ENCODE measurements at places on chromosomes 11 and 22.
A peak's percentile ranks its signal among the peaks of the same experiment; 100 is the strongest.

DNA sequence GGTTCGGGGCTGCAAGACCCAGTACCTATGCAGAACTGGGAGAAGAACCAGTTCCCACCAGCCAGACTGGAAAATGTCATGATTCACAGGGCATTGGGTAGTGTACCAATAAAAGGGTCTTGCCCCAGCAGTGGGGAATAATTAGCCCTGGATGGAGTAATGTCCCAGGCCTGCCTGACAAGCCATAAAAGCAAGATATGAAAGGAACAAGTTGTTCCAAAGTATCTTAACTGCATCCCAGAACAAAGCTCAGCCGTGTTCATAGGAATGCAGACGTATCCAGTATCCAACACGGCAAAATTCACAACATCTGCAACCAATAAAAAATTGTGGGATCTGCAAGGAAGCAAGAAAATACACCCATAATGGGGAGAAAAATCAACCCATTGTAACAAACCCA, 47.9 kb downstream of the ASCL2 start:
- no peak for DNase-seq

GRCh38 chr11:67468456-67468758, 644 bp downstream of the TMEM134 start:
- no peak for DNase-seq

DNA sequence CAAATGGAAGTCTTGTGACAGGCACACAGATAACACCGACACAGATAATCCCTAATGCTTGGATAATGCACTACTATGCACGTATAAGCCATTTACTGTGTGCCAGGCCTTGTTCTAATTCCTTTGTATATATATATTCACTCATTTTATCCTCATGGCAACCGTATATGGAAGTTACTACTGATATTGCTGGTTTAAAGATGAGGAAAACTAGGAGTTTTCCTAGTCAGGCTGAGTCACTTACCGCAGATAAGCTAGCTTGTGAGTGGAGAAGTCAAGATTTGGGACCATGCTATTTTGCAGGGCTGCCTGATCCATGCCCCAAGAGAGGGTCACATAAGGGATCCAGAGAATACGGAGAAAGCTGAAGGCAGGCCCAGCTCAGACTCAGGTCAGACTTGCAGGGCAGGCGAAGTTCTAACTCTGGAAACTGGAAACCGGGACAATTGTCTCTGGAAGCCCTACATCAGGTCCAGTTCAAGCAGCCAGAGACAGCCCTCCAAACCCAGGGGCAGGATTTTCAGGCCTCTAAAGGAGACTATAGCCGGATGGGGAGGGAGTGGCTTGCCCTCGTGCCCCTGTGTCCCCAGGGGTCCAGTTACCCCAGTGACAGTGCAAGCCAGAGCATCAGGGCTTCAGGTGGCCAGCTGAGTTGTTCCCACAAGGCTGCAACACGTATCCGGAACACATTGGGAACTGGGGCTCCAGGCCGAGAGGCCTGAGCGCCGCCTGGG, 534.8 kb downstream of the INSC start:
- DNase-seq = no peak

GRCh38 chr11:120521176-120521575, 9.6 kb downstream of the GRIK4 start:
- DNase-seq = no peak

DNA sequence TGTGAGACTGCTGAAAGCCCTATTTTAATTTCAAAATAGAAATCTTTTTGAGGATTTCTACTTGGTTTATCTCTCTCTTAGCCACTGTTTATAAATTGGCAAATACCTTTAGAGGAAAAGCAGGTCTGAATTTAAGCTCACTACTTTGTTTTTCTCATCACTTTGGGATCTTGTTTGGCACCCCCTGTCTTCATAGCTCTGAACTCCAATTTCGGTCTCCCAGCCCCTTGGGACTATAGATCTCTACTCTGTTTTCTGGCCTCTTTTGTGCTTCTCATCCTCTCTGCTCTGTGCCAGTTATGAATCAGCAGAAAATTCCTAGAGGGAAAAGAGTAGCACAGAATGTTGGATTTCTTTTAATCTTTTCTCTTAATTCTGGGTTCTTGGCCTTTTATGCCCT, 118.3 kb downstream of the CYP2R1 start:
- no peak for DNase-seq

GRCh38 chr11:95708681-95709080, 80.9 kb downstream of the FAM76B start:
- no peak for DNase-seq

DNA sequence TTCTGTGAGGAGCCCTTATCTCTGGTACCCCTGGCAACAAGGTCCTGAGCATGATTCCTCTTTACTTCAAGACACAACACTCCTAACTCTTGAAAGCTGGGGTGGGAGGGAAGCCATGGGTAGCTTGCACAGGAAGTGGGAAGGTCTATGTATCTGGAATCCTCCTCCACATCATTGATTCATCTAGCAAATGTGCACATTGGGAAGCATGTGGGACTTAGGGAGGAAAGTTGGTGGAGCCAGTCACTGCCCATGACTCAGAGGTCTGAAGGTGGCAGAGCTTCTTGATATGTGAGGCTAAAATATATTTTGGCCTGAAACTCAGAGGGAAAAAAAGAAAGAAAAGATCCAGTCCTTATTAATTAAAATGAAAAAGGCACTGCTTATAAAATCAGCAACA, 1000.9 kb downstream of the DLG2 start:
- DNase-seq = no peak

DNA sequence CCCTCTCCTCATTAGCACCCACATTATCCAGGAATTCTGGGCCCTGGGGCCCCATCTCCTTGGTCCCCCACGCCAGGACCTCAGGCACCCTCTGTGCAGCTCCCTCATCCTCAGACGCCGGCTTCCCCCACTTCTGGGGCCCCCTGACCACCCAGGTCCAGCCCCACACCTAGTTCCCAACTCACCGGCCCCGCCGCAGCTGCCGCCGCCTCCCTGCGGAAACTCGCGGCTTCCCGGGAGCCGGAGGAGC, at the start of gene PCSK7:
Gene PCSK7 (minus strand): TSS at position 232 of the 250 bp plus-strand sequence. CDS start 2,229 bp downstream, outside the sequence.
- peak; percentile 18 for DNase-seq

DNA sequence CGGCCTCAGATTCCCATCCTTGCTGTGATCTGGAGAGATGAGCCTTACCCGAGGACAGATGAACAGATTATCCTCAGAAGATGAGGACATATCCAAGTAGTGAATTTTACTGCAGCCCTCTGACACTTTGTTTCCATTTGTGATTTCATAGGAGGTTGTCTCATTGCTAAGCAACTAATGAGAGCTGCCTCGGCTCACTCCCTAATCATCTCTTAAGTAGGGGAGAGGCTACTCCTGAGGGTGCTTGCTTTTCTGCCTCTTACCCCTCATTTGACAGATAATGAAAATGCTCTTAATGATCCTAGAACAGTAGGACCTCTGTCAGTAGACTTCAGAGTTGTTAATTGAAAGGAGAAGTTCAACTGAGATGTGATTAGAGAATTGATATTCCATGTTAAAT, 150.9 kb downstream of the TBC1D22A start:
- no peak for DNase-seq

- DNase-seq = no peak
Observed at GRCh38 chr11:69920345-69921127, 101.3 kb upstream of the FGF3 start.

GRCh38 chr22:44839061-44839460, 86.7 kb downstream of the ARHGAP8 start:
- no peak for DNase-seq

GRCh38 chr11:70660059-70660888, 261.9 kb downstream of the CTTN start:
- no peak for DNase-seq

- peak; percentile 47 for DNase-seq
Observed at GRCh38 chr22:39144101-39144767, 8.2 kb downstream of the CBX7 start.
